ENCODE measurements at places on chromosomes 12 and 14. TPM values are rescaled to one million over a fixed set of nuclear protein-coding genes. Genes with fewer than 3 reads are reported as not detected.

The KIF26A gene
- not detected for total RNA-seq

The CACNA1C gene
- 0.35 TPM for total RNA-seq

The NKX2-1 gene
- total RNA-seq, result not detected

DNA sequence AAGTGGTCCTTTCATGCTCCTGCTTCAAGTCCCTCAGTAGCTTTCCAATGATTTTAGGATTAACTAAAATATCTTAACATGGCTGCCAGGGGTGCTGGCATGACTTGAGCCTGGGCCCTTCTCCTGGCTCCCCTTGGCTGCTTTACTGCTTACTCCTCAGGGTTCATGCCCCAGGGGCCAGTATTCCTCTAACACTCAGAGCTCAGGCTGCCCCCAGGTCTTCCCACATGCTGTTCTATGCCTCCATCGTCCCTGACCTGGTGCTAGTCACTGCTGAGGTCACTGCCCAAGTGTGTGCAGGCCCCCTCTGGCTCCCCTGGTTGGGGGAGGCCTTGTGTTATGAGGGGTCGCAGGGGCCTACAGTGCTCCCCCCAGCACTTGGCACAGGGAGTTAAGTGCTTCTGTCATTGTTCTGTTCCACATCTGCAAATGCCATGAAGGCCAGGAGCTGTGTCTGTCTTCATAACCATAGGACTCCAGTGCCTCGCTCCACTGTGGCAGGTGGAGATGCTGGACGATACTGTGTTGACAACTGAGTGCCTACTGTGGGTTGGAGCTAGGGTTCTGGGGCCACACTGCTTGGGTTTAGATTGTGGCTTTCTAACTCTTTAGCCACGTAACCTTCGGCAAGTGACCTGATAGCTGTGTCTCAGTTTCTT is 190.6 kb downstream of the CALM1 start:
- DNase-seq, result no peak
- no peak overlapping the region for H3K4me3 ChIP-seq
- no peak overlapping the region for H3K27ac ChIP-seq
- no peaks in the 10 kb centered on the region for H3K4me1 ChIP-seq
- no peaks in the 10 kb centered on the region for H3K27me3 ChIP-seq

- no peak overlapping the region for H3K4me3 ChIP-seq
- no peaks in the 10 kb centered on the region for H3K4me1 ChIP-seq
- no peak for DNase-seq
- H3K36me3 ChIP-seq, result no peaks in the 10 kb centered on the region
- H3K27me3 ChIP-seq, result peaks cover 7% of the 10 kb centered on the region
These were observed 23.0 kb downstream of the KRT76 start for GRCh38 chr12:52754135-52754534.
